Esophagus squamous epithelium (tissue), 5 donors: ENCODE measurements at places on chromosomes 7 and 10.
A peak's percentile ranks its signal among the peaks of the same experiment; 100 is the strongest.

- DNase-seq, result no peak
Measured at GRCh38 chr7:158129037-158130022, 458.3 kb downstream of the PTPRN2 start.

DNA sequence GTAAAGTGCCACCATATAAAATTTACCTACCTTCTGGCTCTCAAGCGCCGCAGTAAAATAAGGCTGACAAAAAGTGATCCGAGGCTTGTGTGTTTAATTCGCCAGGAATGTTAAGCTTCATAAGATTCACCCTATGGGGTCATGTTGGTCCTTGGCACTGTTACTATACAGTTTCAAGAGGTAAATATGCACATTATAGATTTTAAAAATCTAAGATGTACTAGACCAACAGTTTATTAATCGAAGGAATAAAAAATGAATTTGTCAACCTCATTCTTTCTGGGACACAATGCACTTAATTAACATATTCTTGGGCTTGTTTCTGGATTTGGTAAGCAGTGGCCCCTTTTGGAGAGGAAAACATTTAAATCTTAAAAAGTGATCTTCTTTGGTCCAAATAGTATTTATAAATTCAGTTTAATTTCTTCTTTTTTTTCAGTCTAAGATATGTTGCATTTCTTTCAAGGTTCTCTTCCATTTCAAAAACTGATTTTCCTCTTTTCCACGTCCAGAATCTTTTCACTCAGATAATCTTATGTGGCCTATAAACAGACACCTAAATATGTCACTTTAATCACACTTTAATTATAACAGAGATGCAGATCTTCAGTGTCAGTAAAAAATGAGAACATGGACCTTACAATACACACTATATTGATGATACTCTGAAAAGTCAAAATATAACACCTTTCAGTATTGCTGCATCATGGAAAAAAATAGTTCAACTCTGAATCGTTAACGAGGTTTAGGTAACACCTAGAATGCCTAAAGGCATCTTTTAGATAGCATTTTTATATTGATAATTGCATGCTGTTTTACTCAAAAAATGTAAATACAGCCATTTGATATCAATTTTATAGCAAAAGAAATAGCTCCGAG lies 3.8 kb upstream of the SKIDA1 start:
- no peak for DNase-seq

- no peak for DNase-seq
Measured at GRCh38 chr10:132297526-132297925, 10.2 kb downstream of the STK32C start.

DNA sequence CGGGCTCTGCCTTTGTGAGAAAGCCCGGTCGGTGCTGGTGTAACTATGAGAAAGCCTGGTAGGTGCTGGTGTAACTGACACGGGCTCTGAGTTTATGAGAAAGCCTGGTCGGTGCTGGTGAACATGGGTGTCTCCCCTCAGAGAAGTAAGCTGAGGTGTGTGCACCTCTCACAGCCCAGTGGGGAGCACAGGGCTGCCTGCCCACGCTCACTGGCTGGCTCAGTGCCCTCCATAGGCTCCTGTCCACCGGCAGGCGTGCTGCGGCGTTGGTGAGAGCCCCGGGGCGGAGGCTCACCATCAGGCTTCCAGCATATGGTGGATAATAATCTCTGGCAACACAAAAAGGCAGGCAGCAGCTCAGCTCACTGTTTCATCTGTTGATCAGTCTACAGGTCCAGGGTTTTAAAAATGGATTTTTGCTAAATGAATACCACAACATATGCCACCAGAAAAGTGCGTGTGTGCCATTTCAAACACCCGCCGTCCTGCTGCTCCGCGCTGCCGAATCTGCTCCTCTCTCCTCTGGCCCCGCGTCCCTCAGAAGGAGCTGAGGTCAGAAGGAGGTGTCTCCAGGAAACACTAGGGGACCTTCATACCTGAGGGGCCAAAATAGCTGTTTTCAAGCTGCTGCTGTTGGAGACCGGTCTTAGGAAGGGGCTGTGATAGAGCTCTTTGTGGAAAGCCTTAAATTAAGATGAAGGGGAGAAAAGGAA lies 365.7 kb downstream of the DNAJB6 start:
- no peak for DNase-seq

DNA sequence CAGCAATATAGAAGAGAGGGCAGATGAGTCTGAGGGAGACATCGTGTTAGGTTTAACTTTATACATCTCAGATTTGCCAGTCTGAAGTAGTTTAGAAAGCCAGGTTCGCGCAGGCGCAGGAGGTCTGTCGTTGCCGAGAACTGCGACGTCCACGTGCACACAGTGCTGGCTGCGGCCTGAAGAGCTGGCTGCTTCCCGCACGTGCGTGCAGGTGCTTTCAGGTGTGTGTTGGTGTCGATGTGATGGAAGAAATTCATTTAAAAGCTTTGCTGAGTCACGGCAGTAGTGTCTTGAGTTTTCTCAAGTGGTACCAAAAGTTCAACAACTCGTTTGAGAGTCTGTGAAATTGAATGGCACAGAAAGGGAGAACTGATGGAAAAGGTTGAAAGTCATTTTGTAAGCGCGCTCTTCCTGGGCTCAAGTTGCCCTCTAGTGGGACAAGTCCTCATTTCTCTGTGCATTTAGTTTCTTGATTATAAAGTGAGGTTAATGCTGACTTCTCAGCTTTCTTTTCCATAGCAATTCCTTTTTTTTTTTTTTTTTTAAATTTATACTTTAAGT lies 18.6 kb downstream of the WDR37 start:
- DNase-seq, result no peak

- DNase-seq, result peak; percentile 15
Measured at GRCh38 chr10:13712837-13713581, 126.2 kb downstream of the PRPF18 start.

DNA sequence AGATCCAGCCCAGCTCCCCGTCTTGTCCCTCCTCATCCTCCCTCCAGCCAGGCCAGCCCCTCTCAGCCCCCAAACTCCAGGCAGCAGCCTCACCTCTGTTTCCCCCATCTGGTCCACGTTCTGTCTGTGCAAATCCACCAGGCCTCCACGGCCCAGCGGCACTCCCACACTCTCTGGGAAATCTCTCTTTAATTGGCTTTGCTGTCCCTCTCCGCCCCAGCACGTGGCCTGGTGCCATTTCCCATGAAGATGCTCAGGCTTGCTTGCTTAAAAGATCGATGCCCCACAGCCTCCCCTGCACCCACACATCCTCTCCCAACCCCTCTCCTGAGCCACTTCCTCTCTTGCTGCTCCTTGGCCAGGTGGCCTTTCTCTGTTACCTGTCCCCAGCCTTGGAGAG lies 39.3 kb downstream of the PRF1 start:
- no peak for DNase-seq

DNA sequence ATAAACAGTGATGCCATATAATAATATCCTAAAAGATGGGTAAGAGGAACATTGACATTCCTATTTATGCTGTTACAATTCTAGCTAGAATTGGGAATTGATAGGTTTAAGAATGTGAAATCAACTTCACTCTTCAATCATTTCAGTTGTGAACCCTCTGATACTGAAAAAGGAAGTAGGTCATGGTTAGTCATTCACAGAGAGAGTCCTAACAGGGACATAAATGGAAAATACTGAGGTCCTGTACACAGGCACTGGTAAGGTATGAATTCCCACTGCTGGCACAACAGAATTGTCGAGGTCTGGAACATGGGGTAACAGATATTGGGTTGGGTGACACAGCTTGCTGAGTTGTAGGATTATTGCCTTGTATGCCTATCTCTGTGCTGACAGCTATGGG lies 289.4 kb upstream of the LRRN3 start:
- no peak for DNase-seq

GRCh38 chr7:14786314-14786895 lies 116.1 kb downstream of the DGKB start:
- DNase-seq, result no peak

DNA sequence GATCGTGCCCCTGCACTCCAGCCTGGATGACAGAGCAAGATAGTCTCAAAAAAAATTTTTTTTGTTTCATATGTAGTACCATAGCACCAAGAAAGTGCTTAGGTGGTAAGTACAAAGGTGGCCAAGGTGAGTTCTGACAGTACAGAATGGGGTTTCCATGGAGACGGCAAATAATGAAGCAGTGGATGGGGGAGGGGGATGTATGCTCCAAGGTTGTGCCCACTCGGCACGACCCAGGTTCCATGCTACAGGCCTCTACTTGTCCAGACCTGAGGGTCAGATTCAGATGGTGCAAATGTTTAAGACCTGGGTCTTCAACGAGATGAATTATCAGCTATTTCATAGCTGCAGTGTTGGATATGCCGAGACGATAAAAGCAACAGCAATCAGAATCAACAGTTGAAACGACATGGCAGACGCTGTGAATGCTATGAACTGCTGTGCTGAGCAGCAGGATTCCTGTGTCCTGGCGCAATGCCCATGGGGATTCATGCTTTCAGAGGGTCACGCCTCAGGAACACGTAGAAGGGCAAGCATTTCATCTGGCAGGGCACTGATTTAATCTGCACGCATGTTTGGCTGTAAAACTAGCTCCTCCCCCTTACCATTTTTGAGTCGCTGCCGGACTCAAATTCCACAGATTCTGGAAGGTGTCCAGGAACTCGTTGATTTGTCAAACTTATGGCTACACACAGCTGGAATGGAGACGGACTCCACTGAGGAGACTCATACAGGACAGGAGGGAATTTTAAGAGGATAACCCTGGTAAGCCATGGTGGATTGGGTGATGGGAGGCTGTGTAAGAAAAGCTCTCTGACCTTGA lies 256.5 kb downstream of the FRMD4A start:
- no peak for DNase-seq

DNA sequence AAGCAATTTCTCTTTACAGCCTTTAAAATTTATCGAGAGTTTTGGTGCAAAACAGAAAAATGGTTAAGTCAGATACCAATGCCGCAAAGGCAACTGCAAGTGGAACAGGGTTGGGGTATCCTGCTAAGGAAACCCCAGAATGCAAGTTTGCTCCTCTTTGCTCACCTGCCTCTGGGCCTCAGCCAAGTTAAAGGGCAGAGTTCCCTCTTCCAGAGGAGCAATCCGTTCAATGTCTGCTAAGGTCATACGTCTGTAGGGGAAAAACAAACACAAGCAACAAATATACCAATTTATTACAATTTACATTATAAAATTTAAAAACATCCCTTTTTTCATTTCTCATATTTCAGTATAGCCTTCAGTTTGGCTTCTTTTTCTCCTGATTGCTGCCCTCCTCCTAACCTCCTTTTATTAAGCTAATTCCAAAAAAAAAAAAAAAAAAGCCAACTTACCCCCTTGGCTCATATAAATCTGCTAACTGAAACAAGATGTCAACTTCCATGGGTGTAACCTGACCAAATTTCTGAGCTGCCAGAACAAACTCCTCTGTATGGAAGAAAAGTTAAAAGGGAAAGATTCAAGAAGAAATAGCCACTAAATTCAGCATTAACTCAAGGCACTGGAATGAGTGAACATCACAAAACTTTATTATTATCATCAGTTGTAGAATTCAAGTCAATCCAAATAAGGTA lies 132.6 kb downstream of the SLC25A13 start:
- no peak for DNase-seq

GRCh38 chr7:1599640-1600395 lies 30.0 kb upstream of the PSMG3 start:
- DNase-seq, result no peak

- DNase-seq, result no peak
Measured at GRCh38 chr10:71974489-71975021, 10.4 kb downstream of the CHST3 start.

DNA sequence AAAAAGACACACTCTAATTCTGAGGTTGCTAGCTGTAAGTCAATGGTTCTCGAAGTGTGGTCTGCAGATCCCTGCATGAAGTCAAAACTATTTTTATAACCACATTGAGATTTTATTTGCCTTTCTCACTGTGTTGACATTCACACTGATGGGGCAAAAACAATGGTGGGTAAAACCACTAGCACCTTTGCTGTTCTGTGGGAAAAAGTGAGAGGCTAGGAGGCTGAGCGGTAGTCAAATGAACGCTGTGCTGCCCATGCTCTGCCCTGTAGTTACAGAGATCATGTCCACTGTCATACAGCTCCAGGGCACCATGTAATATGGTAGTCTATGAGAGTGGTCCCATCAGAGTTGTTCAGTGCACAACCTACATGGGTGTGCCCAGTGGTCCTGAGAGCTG lies 21.6 kb upstream of the PDCD4 start:
- DNase-seq, result no peak

GRCh38 chr10:86319676-86320075 lies 46.9 kb downstream of the GRID1 start:
- DNase-seq, result no peak

- no peak for DNase-seq
Measured at GRCh38 chr10:24206334-24206733, 2.6 kb upstream of the KIAA1217 start.

DNA sequence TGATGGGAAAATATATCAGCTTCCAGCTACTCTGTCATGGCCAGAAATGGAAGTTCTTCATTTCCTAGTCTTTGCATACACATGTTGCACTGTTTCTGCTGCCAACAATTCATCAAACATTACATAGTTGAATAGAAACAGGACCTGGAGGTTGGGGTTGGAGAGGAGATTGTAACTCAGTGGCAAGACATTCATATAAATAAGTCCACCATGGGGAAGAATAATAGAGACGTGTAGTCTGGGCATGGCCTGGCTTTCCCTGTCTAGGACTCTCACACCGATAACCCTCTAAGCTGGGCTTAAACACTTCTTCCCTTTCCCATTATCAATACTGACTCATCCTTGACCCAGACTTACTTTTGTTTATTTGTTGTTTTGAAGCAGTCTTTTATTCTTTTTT lies 155.7 kb downstream of the PLPP4 start:
- no peak for DNase-seq

DNA sequence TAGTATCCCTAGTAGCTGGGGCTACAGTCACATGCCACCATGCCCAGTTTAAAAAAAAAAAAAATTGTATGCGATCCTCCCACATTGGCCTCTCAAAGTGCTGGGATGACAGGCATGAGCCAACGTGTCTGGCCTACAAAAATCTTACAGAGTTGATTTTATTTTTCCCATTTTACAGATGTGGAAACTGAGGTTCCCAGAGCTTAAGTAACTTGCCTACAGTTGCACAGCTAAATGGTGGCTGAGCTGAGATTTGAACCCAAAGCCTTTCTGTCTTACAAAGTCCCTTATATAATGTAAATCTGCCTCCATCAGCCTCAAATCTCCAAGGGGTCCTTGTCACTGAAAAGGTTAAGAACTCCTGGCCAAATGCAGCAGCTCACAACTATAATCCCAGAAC lies 24.6 kb upstream of the LIMK1 start:
- no peak for DNase-seq
